GM23248 (cell line): ENCODE measurements at places on chromosomes 4 and X. TPM values are rescaled to one million over a fixed set of nuclear protein-coding genes. Genes with fewer than 3 reads are reported as not detected.

The FANCB gene
- polyA plus RNA-seq = 4.2 and 4.8 TPM in 2 replicates

The FAM236B gene
- polyA plus RNA-seq = not detected in 2 replicates

The BCORL1 gene
- 4.4 and 6.0 TPM in 2 replicates for polyA plus RNA-seq

The MGARP gene
- 2.9 TPM in 2 replicates for polyA plus RNA-seq

- H3K27ac ChIP-seq = no peak overlapping the region
- H3K4me1 ChIP-seq = peaks cover 5% of the 10 kb centered on the region
- no peaks in the 10 kb centered on the region for H3K27me3 ChIP-seq
- H3K36me3 ChIP-seq = no peaks in the 10 kb centered on the region
- H3K4me3 ChIP-seq = peak overlapping the region; percentile 16; the same call in 1 of the 2 replicates
Observed at GRCh38 chr4:101835121-101835904, 44.8 kb downstream of the BANK1 start.

DNA sequence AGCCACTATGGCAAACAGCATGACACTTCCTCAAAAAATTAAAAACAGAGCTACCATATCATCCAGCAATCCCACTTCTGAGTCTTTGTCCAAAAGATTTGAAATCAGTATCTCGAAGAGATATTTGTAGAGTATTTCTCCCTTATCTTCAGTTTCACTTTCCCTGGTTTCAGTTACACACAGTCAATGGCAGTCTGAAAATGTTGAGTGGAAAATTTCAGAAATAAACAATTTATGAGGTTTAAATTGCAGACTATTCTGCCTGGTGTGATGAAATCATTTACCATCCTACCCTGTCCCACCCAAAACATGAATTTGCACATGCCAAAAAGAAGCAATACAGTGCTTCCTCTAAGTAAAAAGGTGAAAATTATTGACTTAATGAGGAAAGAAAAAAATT lies 43.9 kb downstream of the NPY2R start:
- H3K36me3 ChIP-seq = no peaks in the 10 kb centered on the region
- no peak overlapping the region for H3K27ac ChIP-seq
- H3K4me3 ChIP-seq = no peak overlapping the region
- H3K27me3 ChIP-seq = no peaks in the 10 kb centered on the region

GRCh38 chrX:2862404-2862803 lies 33.7 kb downstream of the GYG2 start:
- no peaks in the 10 kb centered on the region for H3K36me3 ChIP-seq
- no peak for DNase-seq
- no peak overlapping the region for H3K27ac ChIP-seq
- no peaks in the 10 kb centered on the region for H3K4me1 ChIP-seq
- no peak overlapping the region for H3K4me3 ChIP-seq

GRCh38 chrX:19865567-19866363 lies 21.6 kb downstream of the SH3KBP1 start:
- H3K36me3 ChIP-seq = no peaks in the 10 kb centered on the region
- no peak for DNase-seq
- H3K27ac ChIP-seq = no peak overlapping the region
- no peaks in the 10 kb centered on the region for H3K27me3 ChIP-seq
- peaks cover 9% of the 10 kb centered on the region for H3K4me1 ChIP-seq
- H3K4me3 ChIP-seq = no peak overlapping the region

- H3K4me1 ChIP-seq = no peaks in the 10 kb centered on the region
- H3K27ac ChIP-seq = no peak overlapping the region
Observed at GRCh38 chr4:3420956-3421355, 20.8 kb upstream of the HGFAC start.
